ENCODE measurements at places on chromosomes 5 and 9.
A peak's percentile ranks its signal among the peaks of the same experiment; 100 is the strongest.

DNA sequence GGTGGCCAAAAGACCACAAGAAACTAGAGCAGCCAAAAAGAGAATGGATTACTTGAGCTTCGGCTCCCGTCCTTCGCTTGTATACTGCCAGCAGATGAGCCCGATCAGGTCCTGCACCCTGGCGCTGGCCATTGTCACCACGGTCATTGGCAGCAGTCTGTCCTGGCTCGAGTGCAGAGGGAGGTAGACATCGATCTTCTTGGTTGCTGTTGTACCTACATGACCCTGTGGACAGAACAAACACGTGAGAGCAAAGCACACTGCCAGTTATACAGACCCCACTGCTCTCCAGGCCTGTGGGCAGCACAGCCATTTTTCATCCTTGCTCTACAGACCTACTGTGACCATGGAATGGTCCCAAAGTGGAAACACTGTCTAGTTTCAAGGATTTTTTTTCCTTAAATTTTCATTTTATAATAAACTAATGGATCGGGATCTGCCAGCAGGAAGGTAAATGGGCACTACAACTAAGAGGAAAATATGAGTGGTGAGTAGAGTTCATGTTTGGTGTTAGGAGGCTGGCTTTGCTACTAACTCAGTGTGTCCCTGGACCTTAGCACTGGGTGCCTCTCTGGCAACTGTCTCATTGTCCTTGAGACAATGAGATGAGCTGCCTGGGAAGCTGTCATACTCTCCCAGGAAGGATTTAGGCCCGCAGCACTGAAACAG lies 121.4 kb downstream of the MAPKAP1 start:
- no peak for DNase-seq

- no peak for DNase-seq
Observed at GRCh38 chr5:144125163-144125726, 45.2 kb downstream of the YIPF5 start.

DNA sequence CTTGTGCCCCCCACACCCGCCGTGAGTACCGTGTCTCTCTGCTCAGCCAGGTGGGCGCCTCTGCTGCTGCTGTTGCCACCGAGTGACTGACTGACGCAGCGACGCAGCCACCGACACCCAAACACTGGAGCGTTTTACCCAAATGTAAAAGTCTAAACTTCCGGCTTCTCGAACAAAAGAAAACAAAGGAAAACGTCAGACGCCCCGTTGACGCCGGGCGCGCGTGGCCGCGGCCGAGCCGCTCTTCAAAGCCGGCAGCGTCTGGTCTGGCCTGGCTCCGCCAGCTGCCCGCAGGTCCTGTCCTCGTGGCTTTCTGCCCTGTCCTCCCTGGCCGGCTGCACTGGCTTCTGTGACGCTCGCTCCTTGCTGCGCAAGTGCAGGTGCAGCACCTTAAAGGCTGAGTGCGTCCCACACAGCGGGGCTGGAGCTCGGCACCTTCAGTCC lies 41.4 kb upstream of the CLPTM1L start:
- peak; percentile 88 for DNase-seq

- no peak for DNase-seq
Observed at GRCh38 chr5:16586556-16586955, 30.2 kb downstream of the RETREG1 start.

DNA sequence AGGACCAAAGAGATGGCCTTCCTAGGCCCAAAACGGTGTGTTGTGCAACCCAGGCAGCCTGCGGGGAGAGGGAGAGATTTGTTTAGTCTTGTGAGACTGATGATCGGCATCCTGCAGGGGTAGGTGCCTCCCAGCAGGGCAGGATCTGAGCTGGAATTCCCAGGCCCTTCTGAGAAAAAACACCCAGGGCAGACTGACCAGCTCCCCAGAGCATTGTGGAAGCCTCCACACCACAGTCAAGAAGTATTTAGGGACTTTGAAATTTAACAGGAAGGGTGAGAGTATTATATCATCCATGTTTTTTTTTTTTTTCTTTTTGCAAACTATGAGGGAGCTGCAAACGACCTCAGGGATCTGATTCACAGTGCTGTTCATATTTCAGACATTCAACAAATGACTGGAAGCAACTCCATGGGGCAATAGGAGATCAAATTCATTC lies 104.5 kb upstream of the LHFPL2 start:
- DNase-seq: no peak

- no peak for DNase-seq
Observed at GRCh38 chr5:45037927-45038326, 229.2 kb downstream of the MRPS30 start.

GRCh38 chr5:72402959-72403628 lies 82.9 kb downstream of the PTCD2 start:
- DNase-seq: no peak

DNA sequence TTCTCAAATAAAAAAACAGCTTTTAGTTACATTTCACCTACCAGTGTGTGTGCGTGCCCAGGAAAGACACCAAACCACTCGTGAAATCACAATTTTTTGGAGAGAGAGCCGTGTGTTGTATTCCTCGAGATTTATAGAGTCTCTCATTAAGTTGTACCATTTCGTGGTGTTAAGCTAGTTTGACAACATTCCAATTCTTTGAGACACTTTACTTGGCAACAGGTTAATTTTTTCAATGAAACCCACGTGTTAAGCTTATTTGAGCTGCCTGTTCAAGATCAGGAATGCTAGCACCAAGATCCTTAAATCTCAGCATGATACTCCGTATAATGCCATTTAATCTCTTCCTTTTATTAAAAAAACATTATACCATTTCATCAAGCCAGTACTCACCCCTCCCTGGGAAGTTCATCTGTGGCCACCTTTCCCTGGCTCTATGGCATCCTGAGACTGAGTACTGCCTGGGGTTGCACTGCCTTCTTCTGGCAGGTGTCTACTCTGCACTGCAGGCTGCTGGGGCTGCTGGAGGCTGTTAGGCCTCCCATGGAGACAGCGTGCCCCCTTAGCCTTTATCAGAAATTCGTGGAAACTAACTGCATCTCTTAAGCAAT lies 143.7 kb downstream of the ARHGAP26 start:
- no peak for DNase-seq

- no peak for DNase-seq
Observed at GRCh38 chr5:175582697-175583096, 75.2 kb upstream of the HRH2 start.

DNA sequence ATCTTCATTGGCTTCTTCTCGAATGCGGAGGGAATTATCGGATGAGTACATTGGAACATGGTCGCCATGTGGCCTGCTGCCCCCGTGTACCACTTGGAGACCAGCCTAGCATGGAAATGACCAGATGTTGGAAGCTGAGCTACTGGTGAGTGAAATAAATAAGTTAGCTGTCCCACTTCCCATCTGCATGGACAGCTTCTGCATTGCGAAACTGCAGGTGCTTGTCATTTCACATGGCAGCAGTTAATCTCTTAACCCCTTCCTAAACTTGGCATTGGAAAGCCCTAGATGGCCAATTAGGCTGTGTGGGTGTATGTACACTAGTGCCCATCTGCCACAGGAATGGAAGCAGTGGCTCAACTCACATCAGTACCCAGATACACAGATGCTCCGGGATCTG lies 246.6 kb upstream of the IL12B start:
- DNase-seq: no peak

- no peak for DNase-seq
Observed at GRCh38 chr9:129570450-129571297, 50.2 kb downstream of the C9orf50 start.

- no peak for DNase-seq
Observed at GRCh38 chr5:68415177-68416085, 199.9 kb downstream of the PIK3R1 start.

DNA sequence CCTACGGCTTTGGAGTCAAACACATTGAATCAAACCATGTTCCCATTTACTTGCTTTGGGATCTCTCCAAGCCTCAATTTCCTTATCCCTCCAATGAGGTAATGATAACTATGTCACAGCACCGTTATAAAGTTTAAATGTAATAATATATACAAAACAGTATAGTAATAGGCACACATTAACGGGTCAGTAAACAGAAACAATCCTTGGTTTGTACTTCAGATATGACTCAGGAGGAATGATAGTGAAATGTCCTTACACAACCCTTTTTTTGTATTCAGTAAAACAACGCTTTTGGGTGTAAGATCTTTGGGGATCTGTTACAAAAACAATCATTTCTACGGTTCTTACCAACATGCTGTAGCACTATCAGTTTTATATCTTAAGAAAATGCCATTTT lies 178.5 kb upstream of the GNA14 start:
- DNase-seq: no peak

- DNase-seq: no peak
Observed at GRCh38 chr9:23123048-23123632, 676.5 kb downstream of the DMRTA1 start.

GRCh38 chr9:34457266-34458012 lies 931 bp downstream of the FAM219A start:
- no peak for DNase-seq

GRCh38 chr5:120476063-120476462 lies 12.0 kb downstream of the PRR16 start:
- no peak for DNase-seq

Data from CD8-positive, alpha-beta memory T cell (primary cell).